ENCODE measurements at places on chromosomes 5 and 9. TPM values are rescaled to one million over a fixed set of nuclear protein-coding genes. Genes with fewer than 3 reads are reported as not detected.

DNA sequence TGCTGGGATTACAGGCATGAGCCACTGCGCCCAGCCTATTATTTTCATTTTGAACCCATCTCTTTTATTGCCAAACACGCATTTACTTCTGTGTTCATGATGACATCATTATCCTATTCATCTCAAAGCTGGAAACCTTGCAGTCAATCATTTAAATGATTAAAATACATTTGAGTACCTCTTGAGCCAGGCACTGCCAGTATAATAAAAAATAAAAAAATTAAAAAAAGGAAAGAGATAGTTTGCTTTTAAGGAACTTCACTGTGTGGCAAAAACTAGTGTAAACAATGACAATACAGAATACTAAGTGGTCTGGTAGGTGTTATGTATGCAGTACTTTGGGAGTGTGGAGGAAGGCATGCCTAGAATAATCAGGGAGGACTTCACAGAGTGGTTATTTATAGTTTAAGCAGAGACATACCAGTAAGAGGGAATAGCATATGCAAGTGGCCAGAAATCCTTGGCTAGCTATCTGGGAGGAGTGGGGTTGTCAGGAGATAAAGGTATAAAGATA lies 8.6 kb downstream of the NSD1 start:
- DNase-seq = no peak

Gene DNM1
- total RNA-seq = 2.4 TPM

DNA sequence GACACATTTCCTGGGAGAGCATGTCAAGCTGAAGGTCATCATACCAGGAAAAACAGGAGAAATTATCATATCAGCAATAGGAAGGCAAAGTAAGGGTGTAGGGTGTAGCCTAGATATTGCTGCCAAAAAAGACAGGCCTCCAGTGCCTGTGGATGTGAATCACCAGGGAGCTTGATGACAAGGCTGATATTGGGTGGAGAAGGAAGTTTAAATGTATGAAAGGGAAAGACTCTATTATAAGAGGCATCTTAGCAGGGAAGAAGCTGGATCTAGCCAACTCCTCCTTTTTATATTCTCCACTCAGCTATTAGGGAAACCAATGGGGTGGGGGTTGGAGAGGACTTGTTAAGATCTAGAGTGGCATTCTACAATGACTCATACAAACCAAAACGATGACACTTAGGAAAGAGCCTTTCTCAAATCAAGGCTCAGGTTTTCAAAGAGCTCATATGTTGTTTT lies 13.4 kb upstream of the TXNDC8 start:
- DNase-seq = no peak

Gene BAG1
- 62.0 TPM for total RNA-seq

Gene TEX48
- total RNA-seq = 0.68 TPM

Gene TAF11L11
- total RNA-seq = not detected

DNA sequence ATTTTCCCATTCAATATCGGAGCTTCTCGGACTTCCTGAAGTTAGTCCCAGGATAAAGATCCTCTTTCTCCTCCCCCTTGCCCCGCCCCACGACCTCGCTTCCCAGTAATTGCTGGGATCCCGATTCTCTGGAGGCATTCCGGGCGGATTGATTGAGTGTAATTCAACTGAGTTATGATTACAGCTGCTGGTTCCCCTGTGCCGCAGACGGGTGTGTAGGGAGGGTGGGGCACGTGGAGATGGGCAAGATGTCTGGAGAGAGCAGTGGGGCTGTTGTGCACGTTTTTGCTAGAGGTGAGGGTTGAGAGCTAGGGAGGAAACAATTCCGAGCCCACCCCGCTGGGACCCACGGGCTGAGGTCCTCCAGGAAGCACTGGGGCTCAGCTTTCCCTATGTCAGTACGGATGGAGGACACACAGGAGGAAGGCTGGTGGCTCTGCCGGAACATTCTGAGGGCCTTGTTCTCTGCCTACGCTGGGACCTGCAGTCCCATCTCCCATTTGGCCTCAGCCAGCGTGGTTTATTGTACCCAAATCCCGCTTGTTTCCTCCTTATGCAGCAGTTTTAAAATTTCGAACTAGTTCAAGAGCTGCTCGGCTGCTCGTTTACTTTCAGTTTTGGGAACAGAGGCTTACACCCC lies 2.4 kb upstream of the DMRT2 start:
- DNase-seq = no peak

GRCh38 chr5:135073761-135074345 lies 39.8 kb upstream of the PITX1 start:
- no peak for DNase-seq
